ENCODE measurements at places on chromosomes 12 and 14.

DNA sequence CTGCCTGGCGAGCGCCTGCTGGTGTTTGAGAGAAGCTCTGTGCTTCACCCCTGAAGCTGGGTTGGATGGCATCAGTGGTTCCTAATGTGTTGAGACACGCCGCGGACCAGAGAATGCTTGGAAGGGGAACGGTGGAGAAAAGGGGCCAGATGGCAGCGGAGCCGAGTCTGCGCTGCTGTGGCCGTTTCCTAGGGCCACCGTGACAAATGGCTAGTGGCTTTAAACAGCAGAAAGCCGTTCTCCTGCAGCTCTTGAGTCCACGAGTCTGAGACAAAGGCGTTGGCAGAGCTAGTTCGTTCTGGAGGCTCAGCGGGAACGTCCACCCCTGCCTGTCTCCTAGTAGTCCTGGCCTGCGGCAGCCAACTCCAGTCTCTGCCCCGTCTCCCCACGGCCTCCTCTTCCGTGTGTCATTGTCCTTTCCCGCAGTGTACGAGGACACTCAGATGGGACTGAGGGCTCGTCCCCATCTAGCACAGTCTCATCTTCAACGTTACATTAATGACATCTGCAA lies 103.6 kb downstream of the ADGRD1 start:
- DNase-seq = no peak

GRCh38 chr12:80754274-80754673 lies 37.6 kb downstream of the MYF5 start:
- no peak for DNase-seq

DNA sequence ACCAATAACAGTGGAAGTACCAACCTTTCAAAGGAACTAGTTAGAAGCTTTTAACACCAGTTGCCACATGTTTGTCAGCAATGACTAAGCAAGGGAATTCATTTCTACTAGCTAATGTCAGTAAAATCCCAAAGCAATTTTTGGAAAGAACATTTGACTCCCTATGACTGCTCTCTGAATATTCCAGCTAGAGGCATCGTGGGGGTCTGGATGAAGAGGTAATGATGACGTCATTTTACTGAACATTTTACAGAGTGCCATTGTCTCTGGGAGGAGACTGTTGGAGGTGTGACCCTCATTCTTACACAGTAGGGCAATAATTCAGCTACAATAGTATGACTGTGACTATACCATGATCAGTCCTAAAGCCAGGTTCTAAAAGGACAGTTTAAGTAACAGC lies 204.8 kb downstream of the ITPR2 start:
- DNase-seq = no peak

DNA sequence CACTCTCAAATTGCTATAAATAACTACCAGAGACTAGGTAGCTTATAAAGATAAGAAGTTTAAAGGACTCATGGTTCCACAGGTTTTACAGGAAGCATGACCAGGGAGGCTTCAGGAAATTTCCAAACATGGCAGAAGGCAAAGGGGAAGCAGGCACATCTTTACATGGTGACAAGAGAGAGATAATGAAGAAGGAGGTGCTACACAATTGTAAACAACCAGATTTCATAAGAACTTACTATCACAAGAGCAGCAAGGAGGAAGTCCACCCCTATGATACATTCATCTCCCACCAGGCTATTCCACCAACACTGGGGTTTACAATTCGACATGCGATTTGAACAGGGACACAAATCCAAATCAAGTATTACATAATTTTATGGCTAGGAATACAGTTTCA lies 257.7 kb downstream of the BTG1 start:
- DNase-seq = no peak

DNA sequence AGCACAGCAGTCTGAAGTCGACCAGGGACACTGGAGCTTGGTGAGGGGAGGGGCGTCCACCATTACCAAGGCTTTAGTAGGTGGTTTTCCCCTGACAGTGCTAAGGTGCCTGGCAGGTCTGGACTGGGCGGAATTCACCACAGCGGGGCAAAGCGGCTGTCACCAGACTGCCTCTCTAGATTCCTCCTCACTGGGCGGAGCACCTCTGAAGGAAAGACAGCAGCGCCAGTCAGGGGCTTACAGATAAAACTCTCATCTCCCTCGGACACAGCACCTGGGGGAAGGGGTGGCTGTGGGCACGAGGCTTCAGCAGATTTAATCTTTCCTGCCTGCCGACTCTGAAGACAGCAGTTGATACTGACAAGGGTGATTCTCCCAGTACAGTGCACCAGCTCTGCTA lies 39.1 kb downstream of the DDHD1 start:
- DNase-seq = no peak

DNA sequence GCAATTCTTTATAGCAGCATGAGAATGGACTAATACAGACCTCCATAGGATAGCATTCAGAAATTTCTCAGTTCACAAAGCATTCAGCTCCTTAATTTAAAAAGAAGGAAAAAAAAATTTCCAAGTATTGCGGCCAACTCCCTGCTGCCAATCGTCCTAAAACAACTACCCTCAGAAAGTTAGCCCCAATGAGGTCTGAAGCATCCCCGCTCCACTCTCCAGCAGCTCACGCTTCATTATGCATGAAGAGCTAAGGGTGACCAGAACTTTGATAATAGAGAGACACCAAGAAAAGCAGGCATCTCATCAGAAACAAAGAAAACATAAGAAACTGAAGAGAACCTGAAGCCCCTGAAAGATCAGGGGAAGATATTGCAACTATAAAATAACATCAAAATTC lies 172.8 kb upstream of the NUDT4 start:
- no peak for DNase-seq
